ENCODE measurements at places on chromosomes 7 and 10. TPM values are rescaled to one million over a fixed set of nuclear protein-coding genes. Genes with fewer than 3 reads are reported as not detected.

PKD2L1 gene
- total RNA-seq: not detected

TSC22D4 gene
- 25.3 TPM for total RNA-seq

CLDN3 gene
- not detected for total RNA-seq

CYP2C19 gene
- 0.10 TPM for total RNA-seq

LOXL4 gene
- 10.9 TPM for total RNA-seq

- no peak for DNase-seq
Measured at GRCh38 chr7:39304178-39304577, 262.0 kb upstream of the YAE1 start.

GRCh38 chr7:51606601-51607154 is 290.1 kb upstream of the COBL start:
- DNase-seq: no peak

DNA sequence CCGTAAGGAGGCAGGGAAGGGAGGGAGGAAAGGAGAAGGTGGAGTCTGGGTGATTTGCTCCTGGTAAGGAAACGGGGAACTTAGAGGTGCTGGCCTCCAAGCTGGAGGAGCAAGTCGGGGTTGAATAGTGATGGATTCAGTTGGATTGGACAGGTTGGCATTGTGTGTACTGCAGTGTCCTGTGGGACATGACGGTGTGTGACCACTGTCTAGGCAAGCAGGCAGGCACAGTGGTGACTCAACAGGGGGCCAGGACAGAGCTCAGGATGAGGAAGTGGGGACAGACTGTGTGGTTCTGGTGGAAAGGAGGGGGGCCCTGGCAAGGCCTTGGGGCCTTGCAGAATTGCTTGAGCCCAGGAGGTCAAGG is 48.8 kb downstream of the COL26A1 start:
- DNase-seq: no peak

DNA sequence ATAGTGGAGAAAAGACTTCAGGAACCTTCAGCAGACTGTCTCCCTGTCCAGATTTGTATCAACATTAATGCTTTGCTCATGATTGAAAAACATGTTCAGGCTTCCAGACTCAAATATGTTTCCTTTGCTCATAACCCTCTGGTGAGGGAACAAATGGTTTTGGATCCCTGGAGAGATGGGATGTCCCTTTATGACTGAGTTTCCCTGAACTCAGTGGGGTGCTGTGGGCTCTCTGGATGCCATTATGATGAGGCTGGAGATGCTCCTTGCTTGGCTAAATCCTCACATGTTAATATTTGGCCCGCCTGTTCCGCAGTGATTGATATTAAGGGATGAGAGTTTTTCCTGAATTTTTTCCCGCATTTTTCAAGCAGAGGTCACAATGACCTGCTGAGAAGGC is 749.4 kb downstream of the SUGCT start:
- DNase-seq: no peak

DNA sequence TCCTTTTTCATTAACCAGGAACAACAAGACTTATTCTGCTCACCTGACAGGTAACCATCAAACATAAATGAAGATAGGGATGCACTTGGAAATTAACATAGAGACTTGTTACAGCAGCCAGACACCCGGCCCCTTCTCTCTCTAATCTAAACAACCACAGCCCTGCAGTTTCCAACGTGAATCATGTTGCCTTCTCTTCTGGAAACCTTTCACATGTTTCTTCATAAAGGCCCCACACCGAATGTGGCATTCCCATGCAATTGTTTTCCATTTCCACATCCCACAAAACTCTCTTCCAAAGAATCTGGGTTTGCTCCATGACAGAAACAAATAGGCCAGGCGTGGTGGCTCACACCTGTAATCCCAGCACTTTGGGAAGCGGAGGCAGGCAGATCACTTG is 15.0 kb upstream of the WDR86 start:
- DNase-seq: peak; percentile 38

DNA sequence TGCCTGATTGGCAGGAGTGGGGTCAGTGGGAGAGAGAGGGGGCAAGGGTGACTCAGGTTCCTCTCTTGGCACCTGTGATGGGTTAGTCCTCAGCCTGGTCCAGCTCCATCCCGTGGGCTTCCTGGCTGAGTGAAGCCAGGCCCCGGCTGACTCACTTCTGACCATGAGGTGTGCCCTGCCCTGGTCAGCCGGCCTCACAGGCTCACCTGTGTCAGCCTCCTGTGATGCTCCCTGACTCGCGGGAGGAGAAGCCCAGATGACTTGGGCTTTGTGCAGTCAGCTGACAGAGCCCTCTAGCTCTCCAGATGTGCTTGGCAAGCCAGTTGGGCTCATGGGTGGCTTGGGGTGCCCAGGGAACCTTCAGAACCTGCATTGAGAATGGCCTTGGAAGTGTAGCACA is 16.0 kb upstream of the PPIF start:
- DNase-seq: peak; percentile 65

All from posterior vena cava (tissue), 2 donors.